ENCODE measurements at places on chromosomes 2 and 18.

DNA sequence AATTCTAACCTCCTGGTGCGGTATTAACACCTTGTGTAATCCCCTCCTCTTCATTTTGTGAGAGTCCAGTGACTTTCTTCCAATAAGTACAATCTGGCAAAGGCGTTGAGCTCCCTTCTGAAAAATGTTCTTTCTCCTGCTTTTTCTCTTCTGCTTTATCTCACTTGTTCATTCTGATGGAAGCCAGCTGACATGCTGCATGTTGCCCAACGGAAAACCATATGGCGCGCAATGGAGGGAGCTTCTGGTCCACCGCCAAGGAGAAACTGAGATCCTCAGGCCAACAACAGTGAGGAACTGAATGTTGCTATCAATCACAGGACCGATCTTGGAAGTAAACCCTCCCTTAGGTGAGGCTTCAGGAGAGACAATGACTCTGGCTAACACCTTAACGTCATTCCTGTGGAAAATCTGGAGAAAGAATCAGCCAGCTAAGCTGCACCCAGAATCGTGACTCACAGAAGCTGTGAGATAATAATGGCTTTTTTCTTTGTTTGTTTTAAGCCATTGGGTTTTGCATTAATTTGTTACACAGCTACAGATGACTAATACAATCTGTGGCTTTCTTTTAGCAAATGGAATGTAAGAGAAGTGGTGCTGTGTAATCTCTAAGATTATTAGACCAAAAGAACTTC lies 1323.9 kb upstream of the DDX18 start:
- no peaks in the 10 kb centered on the region for H3K27me3 ChIP-seq
- no peak for DNase-seq
- H3K4me3 ChIP-seq, result no peak overlapping the region

- no peak overlapping the region for H3K27ac ChIP-seq
- H3K36me3 ChIP-seq, result no peaks in the 10 kb centered on the region
- peaks cover 9% of the 10 kb centered on the region for H3K4me1 ChIP-seq
- H3K4me3 ChIP-seq, result no peak overlapping the region
- H3K27me3 ChIP-seq, result no peaks in the 10 kb centered on the region
Observed at GRCh38 chr2:101111917-101112771, 39.0 kb downstream of the TBC1D8 start.

DNA sequence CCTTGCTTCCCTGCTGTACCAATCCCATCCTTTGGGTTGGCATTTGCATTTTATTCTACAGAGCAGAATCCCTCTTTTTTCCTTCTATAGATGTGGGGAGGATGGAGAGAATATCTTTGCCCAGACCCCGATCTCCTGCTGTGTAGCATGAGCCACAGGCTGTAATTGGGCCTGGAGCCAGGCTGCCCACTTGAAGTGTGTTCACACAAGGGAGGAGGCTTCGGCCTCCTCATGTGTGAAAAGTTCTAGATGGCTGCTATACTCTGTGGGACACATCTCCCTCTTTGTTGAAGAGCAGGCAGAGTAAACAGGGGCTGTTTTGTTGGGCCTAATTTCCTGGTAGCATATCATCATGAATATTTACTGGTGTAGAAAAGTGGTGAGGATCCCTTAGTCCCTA lies 126.3 kb downstream of the XRCC5 start:
- no peaks in the 10 kb centered on the region for H3K27me3 ChIP-seq
- no peak for DNase-seq
- H3K27ac ChIP-seq, result no peak overlapping the region
- no peaks in the 10 kb centered on the region for H3K36me3 ChIP-seq

DNA sequence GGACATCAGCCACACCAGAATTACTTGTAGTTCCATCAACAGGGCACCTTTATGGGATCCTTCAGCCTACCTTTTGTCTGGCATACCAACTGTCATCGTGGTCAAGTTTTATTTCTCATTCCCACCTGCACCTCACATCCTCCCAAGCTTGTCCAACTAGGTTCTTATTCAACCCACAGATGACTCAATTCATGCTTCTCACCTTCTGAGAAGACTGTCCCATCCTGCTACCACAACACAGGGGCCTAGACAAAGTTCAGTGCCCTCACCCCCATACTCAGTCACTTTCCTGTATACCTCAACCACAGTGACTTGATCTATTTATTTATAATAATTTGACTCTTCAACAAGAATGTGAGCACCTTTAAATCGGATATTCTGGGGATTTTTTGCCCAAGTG lies 114.4 kb upstream of the ACVR1C start:
- no peak overlapping the region for H3K4me3 ChIP-seq
- no peak for DNase-seq
- peaks cover 4% of the 10 kb centered on the region for H3K36me3 ChIP-seq
- no peak overlapping the region for H3K27ac ChIP-seq

GRCh38 chr2:221671515-221671914 lies 99.4 kb upstream of the EPHA4 start:
- H3K27ac ChIP-seq, result no peak overlapping the region
- H3K4me1 ChIP-seq, result peaks cover 4% of the 10 kb centered on the region
- H3K27me3 ChIP-seq, result peaks cover 4% of the 10 kb centered on the region
- H3K4me3 ChIP-seq, result no peak overlapping the region

GRCh38 chr2:27370816-27371620 lies 602 bp downstream of the SNX17 start:
- peak overlapping the region; percentile 95 for H3K4me3 ChIP-seq
- H3K27ac ChIP-seq, result peak overlapping the region; percentile 75
- DNase-seq, result peak; percentile 68
- peaks cover 19% of the 10 kb centered on the region for H3K4me1 ChIP-seq

DNA sequence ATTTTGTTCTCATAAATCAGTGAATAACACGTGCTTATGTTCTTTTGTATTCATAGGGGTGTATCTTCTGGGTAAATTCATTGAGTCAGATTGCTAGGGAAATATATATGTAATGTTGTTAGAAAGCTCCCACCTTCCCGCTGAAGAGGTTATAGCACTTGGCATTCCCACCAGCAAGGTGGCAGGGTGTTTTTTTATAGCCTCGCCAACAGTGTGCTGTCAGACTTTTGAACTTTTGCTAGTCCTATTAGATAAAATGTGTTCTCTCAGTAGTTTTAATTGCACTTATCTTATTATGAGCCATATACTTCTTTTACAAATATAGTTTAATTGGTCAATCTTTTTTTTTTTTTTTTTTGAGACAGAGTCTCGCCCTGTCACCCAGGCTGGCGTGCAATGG lies 31.0 kb downstream of the MRPS9 start:
- no peaks in the 10 kb centered on the region for H3K27me3 ChIP-seq
- DNase-seq, result no peak
- H3K27ac ChIP-seq, result no peak overlapping the region
- no peaks in the 10 kb centered on the region for H3K36me3 ChIP-seq
- no peak overlapping the region for H3K4me3 ChIP-seq

DNA sequence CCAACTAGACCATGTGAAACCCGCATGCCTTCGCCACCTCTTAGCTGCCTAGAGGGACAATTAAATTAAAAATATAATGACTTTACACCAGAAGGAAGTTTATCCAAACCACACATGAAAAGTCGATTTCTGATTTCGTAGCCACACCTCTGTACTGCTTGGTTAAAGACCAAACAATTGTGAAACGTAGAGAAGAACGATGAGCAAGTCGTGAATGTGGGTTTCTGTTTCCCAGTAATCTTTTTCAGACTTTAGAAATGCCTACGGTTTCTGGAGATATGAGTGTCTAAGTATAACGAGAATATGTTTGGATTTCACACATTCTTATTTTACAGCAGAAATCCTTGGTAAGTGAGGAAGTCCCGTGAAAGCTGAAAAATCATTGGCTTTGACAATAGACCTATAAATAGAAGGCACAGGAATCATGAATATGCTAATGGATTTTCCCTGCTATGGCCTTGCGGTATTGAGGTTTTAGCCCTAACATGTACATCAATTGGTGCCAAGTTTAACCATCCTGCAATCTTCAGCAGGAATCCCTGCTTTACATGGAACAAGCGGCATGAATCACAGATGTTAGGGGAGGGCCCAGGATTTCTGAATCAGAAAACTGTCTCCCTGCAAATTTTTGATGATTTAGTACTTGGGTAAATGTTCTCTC lies 105.6 kb downstream of the TTC32 start:
- H3K4me1 ChIP-seq, result peaks cover 17% of the 10 kb centered on the region
- peak overlapping the region; percentile 37 for H3K4me3 ChIP-seq
- no peaks in the 10 kb centered on the region for H3K27me3 ChIP-seq
- DNase-seq, result peak; percentile 93
- no peaks in the 10 kb centered on the region for H3K36me3 ChIP-seq
- peak overlapping the region; percentile 80 for H3K27ac ChIP-seq

- H3K27ac ChIP-seq, result no peak overlapping the region
- no peak overlapping the region for H3K4me3 ChIP-seq
- DNase-seq, result no peak
- no peaks in the 10 kb centered on the region for H3K36me3 ChIP-seq
Observed at GRCh38 chr2:119015845-119016244, 73.9 kb downstream of the MARCO start.

DNA sequence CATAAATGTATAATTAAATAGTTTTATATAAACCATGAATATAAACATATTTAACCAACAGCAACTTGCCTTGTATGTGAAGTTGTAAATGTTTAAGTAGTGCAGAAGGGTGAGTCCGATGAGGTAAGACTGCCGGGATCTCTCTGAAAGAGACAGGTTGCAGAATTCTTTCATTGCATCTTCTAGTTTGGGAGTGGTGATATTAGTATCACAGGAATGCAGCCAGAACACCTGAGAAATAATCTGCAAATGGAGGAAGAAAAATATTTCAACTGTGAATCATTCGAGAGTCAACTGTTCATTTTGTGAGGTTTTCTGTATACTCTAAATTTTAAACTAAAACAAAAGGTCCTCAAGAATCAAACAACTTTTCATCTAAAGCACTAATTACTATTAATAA lies 123.0 kb downstream of the ABCA12 start:
- H3K27ac ChIP-seq, result no peak overlapping the region
- no peaks in the 10 kb centered on the region for H3K27me3 ChIP-seq
- H3K36me3 ChIP-seq, result no peaks in the 10 kb centered on the region
- no peak for DNase-seq
- H3K4me1 ChIP-seq, result no peaks in the 10 kb centered on the region

DNA sequence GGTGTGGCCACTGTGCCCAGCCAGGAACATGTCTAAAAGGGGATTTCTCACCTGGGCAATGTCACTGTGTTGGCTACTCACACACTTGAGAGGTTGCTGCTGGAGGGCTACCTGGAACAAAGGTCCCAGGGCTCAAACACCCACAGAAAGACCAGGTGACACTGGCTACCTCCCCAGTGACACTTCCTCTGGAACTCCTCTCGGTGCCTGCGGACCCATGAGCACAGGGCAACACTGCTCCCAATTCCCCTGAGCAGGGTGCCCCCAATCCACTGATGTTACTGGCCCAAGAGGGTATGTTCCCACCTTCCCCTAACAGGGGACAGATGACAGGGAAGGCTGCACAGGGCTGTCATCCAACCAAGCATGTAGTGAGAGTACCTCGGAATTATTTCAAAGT lies 5.8 kb downstream of the NPPC start:
- DNase-seq, result no peak
- no peaks in the 10 kb centered on the region for H3K36me3 ChIP-seq
- no peaks in the 10 kb centered on the region for H3K4me1 ChIP-seq

DNA sequence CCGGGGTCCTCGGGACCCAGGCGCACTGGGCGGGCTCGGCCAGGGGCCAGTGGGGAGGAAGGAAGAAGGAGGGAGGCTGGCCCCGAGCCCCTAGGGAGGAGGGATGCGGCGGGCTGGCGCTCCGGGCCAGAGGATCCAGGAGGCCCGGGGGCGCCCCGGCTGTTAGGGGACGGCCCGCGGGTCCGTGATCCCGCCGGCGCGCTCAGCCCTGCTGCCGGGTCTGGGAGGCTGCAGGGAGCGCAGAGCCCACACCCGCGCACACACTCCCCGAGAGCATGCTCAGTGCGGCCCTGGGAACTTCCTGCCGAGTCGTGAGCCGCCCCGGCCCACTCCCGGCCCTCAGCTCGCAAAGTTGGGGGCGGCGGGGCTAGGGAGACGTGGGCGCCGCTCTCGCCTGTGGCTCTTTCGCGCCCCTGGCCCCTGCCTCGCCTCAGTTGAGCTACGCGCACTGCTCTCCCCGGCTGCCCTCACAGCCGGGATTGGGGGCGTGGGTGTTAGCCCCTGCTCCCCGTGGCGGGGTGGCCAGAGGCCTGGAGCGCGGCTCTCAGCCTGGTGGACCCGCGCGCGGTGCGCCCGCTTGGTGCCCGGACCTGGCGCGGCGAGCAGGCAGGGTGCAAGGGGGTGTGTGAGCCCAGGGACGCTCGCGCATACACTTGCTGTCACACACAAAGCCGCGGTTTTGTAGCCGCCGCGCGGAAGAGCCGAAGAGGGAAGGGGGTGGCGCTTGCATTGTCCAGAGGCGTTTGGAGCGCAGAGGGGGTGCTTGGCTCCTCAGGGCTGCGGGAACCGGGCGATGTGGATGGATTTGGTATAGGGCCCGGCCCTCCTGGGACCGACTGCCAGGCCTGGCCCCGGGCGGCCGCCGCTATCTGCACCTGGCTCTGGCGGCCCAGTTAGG lies 132.9 kb upstream of the MGAT5 start:
- H3K4me3 ChIP-seq, result peak overlapping the region; percentile 84
- DNase-seq, result peak; percentile 87
- H3K27ac ChIP-seq, result peak overlapping the region; percentile 61
- H3K36me3 ChIP-seq, result no peaks in the 10 kb centered on the region
- H3K4me1 ChIP-seq, result peaks cover 11% of the 10 kb centered on the region

DNA sequence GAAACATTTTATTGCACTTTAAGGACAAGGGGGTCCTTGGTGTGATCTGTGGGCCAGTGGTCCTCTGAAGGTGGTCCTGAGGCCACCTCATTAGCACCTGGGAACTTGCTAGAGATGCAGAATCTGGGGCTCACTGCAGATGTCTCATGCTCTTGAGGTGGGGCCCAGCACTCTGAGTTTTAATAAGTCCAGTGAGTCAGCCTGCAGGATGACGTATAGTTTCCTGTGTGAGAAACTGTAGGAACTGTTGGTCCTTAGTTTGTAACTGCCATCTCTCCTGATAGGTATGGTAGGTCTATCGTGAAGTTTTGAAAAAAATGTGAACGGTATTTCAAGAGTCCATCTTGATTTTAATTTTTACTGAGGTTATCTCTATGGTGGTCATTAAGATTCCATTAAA lies 2.8 kb downstream of the TRPM8 start:
- H3K4me1 ChIP-seq, result no peaks in the 10 kb centered on the region
- H3K36me3 ChIP-seq, result no peaks in the 10 kb centered on the region
- H3K4me3 ChIP-seq, result no peak overlapping the region
- H3K27me3 ChIP-seq, result peaks cover 40% of the 10 kb centered on the region
- H3K27ac ChIP-seq, result no peak overlapping the region

- no peak overlapping the region for H3K4me3 ChIP-seq
- no peak for DNase-seq
- no peaks in the 10 kb centered on the region for H3K36me3 ChIP-seq
- no peak overlapping the region for H3K27ac ChIP-seq
Observed at GRCh38 chr18:78792094-78792493, 187.5 kb upstream of the SALL3 start.
